ENCODE measurements at places on chromosomes 3 and 15. TPM values are rescaled to one million over a fixed set of nuclear protein-coding genes. Genes with fewer than 3 reads are reported as not detected.

STRIT1 gene
- not detected for total RNA-seq

CCNB2 gene
- total RNA-seq = 5.1 TPM

SLC7A14 gene
- 7.4 TPM for total RNA-seq

AQP9 gene
- not detected for total RNA-seq

CYP11A1 gene
- total RNA-seq = 1.0 TPM

RLBP1 gene
- not detected for total RNA-seq

SAXO2 gene
- total RNA-seq = 0.44 TPM

SNX33 gene
- total RNA-seq = 37.2 TPM

SMCO1 gene
- not detected for total RNA-seq

COX17 gene
- total RNA-seq = 6.8 TPM

PLS1 gene
- total RNA-seq = 0.33 TPM

UBAP1L gene
- 1.5 TPM for total RNA-seq

CIB2 gene
- 1.3 TPM for total RNA-seq

ROBO2 gene
- 1.0 TPM for total RNA-seq

IQCB1 gene
- 6.1 TPM for total RNA-seq

TRPC1 gene
- 49.5 TPM for total RNA-seq

CHMP2B gene
- 33.7 TPM for total RNA-seq
